ENCODE measurements at places on chromosomes 7 and 10.

GRCh38 chr10:127195571-127196281 is 665 bp downstream of the INSYN2A start:
- peak; percentile 27 for DNase-seq

GRCh38 chr7:27888736-27889135 is 148.8 kb downstream of the TAX1BP1 start:
- no peak for DNase-seq

DNA sequence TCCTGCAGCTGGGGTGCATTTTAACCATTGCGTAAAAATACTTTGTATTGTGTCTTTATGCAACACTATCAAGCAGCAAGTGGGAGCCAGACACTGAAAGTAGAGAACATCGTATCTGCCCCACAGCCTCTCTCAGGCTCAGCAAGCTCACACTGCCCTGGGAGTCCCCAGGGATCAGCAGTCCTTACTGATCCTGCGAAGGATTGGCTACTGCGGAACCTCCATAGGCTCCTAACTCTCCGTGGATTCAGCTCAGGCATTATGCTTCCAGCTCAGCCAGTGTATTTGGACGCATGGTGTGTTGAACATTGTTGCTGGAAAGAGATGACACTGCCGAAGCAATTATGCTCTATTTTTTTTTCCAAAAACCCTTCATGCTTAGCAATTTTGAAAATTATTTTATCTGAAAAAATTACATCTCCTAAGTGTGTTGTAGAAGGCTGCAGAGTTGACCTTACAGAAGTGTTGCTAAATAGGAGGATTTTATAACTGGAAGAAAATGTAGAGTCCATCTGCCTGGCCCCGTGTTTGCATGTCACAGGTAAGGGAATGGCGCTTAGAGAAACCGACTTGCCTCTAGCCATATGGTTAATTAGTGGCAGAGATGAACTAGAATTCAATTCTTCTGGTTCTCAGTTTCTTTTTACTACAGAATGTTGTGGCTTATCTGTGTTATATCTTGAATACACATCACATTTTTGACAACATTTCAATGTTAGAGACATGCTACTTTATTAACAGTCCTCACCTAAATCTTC is 276.4 kb upstream of the COBL start:
- no peak for DNase-seq

DNA sequence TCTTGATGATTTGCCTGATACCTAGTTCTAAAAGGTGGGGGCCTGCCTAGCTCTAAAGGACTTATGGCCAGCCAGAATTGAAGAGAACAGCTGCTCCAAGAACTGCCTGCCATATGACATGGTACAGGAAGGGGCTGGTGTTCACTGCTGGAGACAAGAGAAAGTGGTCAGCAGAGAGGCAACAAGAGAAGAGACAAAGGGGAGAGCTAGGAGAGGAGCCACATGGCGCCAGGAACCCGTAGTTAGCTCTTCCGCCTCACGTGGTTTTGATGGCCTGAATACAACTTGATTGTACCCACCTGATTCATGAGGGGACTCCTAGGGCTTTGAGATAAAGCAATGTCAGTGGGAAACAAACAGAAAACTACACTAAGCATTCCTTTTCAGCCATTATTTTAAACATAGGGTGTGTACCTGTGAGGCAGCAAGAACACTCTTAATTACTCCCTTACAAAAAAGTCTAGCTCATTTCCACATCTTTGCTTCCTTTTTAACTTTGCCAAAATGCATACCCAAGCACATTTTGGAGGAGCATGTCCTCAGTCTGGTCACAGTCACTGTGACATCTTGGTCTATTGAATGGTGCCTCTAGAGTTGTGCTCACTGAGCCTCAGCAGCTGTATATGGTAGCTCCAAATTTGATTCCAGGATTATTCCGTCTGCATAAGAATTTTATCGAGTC is 71.6 kb downstream of the CCDC71L start:
- DNase-seq, result no peak

- DNase-seq, result no peak
These were observed 634 bp downstream of the EZH2 start for GRCh38 chr7:148883266-148884048.

- DNase-seq, result no peak
These were observed 2.7 kb downstream of the ORAI2 start for GRCh38 chr7:102436118-102436517.

DNA sequence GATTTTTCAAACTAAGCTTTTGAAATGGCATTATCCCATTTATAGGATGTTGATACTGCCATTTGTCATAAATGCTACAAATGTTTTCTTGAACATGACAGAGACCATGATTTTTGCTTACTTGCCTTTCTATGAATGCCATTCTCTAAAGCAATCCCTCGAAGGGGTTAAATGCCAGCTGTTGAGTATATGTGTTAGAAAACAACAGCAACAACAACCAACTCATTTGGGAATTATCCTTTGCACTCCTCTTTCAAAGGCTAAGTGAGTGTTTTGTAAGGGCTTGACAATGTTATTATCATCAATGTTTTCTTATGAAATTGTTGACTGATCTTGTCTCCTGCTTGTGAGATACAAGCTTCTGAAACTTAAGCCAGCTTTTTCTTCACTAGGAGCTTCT is 529.4 kb downstream of the SORCS3 start:
- no peak for DNase-seq

DNA sequence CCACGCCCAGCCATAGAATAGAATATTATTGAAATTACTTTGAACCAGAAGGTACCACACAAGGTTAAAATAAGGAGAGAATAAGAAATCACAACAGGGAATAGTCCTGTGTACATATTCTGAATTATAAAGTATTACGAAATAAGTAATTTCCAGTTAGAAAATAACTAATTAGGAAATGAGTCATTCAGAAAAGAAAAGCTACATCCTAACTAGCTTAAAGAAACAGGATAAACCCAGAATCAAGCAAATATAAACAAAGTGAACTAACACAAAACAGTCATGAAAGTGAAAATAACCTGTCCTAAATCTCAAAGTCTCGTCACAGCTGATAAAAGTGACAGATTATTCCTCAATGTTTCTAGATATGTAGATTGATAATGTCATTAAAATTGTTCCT is 74.8 kb upstream of the NEBL start:
- no peak for DNase-seq

GRCh38 chr7:2944739-2945138 is 98.9 kb downstream of the CARD11 start:
- no peak for DNase-seq

DNA sequence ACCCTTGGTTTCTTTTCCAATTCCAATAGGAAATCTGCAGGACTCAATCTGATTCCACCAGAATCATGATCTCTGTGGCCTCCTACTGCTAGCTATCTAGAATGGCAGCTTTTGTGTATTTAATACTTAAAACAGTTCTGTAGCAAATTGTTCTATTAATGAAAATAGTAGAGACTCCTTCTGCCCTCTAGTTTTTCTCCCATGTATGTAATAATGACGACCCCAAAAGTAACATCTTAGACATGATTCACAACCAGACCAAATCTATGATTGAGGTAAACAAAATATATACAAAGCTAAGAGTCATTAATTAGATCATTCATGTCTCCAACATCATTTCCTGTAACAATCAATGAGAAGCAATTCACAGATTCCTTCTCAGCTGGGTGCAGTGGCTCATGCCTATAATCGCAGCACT is 259.1 kb upstream of the MKLN1 start:
- peak; percentile 39 for DNase-seq

DNA sequence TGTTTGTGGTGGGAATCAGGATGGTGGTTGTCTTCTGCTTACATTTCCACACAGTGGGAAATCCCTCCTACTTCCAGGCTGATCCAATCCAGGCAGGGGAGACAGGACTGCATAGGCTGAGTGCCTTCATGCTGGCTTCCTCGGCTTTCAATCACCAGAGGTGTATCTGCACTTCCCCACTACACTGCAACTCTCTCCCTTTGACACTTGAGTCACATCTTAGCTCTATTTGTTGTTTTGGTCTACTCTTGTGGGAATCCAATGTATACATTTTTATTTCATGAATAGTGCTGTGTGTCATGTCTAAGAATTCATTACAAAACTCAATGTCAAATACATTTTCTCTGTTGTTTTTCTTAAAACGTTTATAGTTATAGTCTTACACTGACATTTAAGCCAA is 735.6 kb downstream of the XPNPEP1 start:
- no peak for DNase-seq

DNA sequence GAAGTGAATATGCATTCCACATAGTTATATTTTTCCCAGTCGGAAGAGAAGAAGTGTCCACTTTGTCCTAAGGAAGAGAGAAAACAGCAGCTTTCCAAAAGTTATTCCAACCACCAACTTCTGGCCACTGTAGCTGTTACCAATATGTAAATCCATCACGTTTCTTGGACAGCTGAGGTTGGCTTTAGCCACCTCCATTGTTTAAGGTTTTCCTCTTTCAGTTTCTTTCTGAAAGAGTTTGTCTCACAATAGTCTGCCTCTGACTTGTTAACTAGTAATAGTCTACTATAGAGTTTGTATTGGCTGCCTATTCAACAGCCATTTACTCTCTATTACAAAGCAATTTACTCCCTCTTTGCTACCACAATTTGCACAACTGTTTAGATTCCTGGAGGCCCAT is 457.6 kb upstream of the LRRN3 start:
- DNase-seq, result no peak

Data from cardiac fibroblast (primary cell).